ENCODE measurements at places on chromosomes 4 and X.

- no peak for DNase-seq
These were observed 262.0 kb downstream of the PPP1R2C start for GRCh38 chrX:42515939-42516338.

DNA sequence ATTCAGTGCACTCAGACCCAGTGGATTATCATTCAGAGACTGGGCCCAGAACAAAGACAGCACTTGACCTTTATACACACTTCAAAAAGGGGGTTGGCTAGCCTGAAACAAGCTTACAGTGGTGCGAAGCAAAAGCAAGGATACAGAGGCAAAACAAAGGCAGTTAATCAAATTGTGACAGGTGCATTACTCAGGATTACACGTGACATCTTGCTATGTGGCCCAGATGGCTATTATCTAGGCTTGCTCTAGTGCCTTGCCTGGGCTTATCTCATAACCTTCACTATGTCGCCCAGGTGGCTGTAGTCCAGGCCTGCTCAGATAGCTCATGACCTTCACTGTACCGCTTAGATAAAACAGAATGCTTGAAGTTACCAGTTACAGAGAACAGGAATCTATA lies 1092.1 kb upstream of the PRKX start:
- no peak for DNase-seq

DNA sequence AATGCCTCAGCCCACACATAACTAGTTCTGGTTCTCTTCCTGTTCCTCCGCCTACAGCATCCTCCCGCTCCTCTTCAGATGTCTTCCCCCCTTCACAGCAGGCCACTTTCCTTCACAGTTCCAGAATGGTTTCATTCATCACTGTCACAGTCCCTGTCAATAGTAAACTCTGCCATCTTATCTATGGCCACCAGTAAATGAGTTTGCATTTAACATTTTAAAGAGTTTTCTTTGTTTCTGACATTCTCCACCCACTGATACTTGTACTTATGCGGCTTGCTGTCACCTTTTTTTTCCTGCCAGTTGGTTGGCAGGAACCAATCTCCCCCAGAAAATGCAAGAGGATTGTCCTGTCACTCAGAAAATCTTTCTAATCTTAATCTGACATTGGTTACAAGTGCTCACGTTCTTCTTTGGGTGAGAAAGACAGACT lies 114.1 kb downstream of the GLUD2 start:
- no peak for DNase-seq

GRCh38 chr4:77579406-77580076 lies 26.1 kb upstream of the CXCL13 start:
- no peak for DNase-seq

- DNase-seq = no peak
These were observed 27.5 kb upstream of the ASMTL start for GRCh38 chrX:1480082-1480785.

GRCh38 chr4:169210504-169211118 lies 60.1 kb downstream of the SH3RF1 start:
- no peak for DNase-seq

GRCh38 chr4:87978681-87979080 lies 3.2 kb downstream of the SPP1 start:
- DNase-seq = no peak

DNA sequence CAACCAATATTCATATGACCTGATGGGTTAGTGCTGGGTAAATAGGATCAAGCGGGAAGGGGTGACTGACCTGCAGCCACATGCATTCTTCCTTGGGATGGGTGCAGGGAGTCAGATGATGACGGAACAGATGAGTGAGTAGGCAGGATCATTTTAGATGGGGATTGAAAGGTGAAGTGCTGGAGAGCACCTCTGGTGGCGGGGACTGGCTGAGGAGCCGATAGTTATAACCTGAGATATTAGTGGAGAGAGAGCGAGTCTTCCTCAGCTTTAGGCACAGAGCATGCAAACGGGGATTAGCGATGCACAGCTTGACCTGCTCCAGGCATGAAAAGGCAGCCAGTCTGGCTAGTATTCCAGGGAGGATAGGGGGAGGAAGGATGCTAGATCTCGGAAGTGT lies 99.1 kb downstream of the AFF1 start:
- no peak for DNase-seq

DNA sequence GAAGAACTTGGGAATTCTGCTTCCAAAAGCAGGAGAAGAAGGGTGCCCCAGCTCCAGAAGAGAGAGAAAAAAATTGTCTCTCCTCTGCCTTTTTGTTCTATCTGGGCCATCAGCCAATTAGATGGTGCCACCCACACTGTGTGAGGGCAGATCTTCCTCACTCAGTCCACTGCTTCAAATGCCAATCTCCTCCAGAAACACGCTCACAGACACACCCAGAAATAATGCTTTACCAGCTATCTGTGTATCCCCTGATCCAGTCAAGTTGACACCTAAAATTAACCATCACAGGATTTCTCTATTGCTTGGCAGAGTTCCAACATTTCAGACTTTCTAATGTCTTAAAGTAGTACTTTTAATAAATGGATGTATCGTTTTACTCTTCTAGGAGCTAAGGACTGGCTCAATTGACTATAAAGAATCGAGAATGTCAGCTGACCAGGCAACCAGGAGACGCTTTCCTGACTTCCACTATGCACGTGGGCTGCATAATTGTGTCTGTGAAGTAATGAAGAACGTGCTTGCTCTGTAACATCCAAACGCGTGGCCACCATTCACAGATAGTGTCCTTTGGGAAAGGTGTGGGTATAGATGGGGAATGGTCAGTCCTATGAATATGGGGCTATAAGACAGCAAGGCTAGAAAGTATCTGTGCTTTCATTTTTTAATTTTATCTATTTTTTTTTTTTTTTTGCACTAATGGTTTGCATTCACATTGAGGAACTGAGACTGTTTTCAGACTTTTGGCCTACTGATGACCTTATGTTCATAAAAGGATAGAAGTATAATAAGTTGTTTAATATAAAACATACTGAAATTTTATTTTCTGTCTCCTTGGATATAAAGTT lies 9.9 kb upstream of the SMIM20 start:
- no peak for DNase-seq

DNA sequence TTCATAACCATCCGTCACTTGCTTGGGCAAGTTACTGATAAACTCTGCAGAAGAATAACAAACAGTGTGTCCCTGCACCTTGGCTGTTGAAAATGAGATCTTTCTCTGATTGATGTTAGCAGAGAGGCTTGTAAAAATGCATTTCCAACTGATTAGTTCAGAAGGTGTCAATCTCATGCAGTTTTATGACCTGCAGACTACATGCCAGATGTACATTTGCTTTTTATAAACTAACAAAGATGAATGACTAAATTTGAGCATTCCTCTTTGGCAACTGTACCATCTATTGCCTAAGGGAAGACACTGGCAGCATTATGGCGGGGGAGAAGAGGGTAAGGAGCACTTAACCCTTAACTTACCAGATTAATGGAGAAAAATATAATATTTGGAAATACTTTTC lies 192.8 kb downstream of the DCTD start:
- DNase-seq = no peak

DNA sequence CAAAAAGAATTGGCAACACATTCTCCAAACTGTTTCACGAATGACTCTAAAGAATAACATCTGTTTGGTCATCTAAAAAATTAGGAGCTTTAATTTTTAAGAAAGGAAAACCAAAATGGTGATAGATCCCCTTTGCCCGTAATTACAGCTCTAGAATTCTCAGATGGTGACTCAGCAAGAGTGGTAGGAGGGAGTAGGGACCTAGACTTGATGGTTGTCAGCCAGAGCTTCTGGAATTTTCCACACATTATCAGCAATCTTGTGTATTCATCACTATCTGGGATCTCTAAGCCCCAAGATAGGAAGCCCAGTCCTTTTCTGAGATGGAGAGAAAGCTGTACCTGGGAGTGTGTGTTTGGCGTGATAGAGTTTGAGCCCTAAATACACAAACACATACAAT lies 103.9 kb upstream of the RAB40AL start:
- no peak for DNase-seq

DNA sequence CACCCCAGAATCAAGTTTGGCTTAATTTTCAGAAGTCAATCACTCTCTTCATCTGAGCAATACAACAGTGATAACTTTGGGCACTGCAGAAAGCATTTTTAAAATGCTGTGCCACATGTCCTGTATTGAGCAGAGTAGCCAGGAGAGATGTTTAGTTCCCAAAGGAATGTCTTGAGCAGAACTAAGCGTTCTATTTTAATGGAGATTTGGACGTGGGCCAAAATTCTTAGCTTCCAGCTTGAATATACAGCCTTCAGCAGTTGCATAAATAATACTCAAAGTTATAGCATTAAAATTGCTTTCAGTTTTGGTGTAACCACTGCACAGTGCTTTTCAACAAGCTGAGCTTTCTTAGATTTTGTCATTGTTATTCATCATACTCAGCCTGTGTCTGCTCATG lies 679.2 kb downstream of the NLGN4X start:
- no peak for DNase-seq

- no peak for DNase-seq
These were observed 26.5 kb upstream of the CYBB start for GRCh38 chrX:37753384-37753783.

GRCh38 chr4:77854431-77855111 lies 8.1 kb upstream of the MRPL1 start:
- DNase-seq = no peak

DNA sequence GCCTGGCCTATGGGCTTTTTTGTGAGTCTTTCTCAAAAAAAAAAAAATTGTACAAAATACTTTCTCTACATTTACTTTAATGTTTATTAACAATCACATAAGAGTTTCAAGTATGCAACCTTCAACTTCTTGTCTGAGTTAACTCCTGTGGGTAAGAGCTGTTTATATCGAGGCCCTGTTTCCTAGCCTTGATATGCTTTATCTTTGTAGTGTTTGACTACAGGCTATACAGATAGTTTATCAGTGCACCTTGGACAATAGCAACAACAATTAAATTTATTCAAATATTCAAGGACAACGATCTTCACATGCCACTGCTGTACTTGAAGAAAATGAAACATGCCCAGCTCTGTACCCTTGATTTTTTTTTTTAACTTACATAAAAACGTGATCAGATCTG lies 178.4 kb downstream of the ARHGAP10 start:
- DNase-seq = no peak
